ENCODE measurements at places on chromosomes 3 and 15.

DNA sequence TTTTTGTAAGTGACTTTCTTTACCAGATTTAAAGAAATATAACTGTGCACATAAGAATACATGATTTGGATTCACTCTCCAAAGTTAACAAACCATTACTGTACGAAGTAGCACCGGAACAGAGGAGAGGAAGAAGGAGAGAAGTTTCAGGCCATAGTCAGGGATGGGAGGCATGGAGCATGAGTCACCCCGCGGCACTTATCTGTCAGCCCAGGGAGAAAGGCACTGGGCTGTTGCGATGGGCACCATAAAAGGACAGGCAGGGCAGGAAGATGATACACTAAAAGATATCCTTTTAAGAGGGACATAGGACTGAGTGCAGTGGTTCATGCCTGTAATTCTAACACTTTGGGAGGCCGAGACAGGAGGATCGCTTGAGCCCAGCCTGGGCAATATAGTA, 37.0 kb downstream of the TTC23 start:
- DNase-seq: no peak

DNA sequence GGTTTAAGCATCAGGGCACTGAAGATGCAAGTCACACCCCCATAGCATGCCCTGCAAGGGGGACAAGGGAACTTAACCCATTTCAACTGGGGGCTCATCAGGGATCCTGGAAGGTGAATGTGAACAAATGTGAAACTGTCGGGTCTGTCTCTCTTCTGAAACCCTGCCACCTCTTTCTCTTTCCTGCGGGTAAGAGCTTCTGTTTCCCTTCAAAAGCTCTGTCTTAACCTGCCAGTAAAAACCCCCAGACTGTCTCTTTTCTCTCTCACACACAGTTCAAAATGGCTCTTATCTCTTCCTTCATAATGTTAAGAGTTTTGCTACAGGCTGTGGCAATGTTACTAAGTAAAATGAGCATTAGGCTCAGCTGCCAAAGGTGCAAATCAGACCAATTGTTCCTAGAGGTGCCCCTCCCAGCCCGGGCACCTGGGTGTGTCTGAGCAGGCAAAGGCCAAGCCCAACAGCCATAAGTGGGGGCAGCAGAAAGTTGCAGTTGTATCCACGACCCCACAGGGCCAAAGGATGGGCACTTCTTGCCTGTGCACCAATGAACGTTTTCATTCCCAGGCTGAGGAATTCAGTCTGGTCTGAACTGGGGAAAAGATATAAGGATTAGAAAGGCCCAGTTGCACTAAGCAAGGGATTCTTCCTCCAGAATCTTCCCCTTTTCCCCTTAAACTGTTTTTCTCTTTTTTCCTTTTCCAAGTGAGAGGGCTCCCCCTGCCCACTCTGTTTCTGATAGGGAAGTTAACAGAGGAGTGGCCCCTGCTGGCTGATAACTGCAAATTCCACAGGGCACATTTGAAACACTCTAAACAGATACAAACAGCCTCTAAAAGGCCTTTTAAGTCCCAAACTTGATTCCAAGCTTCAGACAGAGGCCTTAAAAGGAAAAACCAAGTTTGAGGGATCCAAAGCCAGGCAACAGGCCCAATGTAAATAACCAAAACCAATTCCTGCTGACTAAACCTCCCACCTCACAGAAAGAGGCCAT, 113.8 kb upstream of the EPHA6 start:
- no peak for DNase-seq

DNA sequence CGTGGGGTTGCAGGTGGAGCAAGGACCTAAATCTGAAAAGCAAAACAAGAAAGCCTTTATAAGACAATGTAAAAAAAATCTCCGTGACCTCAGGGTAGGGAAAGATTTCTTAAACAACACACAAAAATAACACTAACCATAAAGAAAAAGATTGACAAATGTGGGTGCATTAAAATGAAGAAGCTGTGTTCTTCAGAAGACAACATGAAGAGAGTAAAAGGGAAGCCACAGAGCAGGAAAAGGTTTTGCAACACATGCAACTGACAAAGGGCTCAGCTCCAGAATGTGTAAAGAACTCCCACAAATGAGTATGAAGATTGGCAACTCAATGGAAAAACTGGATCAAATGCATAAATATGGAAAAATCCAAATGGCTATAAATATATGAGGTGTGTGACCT, 74.2 kb downstream of the MAGEF1 start:
- no peak for DNase-seq

GRCh38 chr15:26261413-26261812, 398.3 kb upstream of the ATP10A start:
- DNase-seq: no peak

DNA sequence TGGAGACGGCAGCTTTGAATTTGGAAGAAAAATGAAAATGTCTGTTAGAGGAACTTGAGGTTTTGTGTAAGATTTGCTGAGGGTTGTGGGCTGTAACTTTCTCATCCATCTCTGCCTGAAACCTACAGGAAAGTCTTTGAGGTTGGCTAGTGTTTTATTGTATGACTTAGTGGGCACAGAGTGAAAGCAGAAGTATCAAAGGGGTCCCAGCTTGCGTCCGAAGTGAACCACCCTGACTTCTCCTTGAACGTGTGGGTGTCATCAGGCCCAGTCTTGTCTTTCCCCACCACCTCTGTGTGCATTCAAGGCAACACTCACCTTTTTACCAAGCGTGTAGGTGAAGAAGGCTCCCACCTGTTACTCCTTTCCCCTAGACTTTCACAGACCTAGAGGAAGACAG, 682.1 kb upstream of the CFAP20DC start:
- no peak for DNase-seq

DNA sequence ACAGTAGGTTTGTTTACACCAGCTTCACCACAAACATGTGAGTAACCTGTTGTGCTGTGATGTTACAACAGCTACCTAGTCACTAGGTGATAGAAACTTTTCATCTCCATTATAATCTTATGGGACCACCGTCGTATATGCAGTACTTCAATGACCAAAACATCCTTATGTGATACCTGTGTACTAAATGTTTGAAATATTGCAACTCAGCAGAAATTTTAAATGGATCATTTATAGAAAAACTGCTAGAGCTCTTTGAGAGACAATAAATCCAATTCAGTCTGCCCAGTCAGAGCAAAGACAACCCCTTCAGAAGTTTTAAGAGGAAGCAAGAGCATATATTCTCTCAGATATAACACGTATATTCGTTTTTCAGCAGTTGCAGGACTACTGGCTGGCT, 73.4 kb downstream of the THBS1 start:
- DNase-seq: no peak
